ENCODE measurements at places on chromosomes 5 and 9.
A peak's percentile ranks its signal among the peaks of the same experiment; 100 is the strongest.

DNA sequence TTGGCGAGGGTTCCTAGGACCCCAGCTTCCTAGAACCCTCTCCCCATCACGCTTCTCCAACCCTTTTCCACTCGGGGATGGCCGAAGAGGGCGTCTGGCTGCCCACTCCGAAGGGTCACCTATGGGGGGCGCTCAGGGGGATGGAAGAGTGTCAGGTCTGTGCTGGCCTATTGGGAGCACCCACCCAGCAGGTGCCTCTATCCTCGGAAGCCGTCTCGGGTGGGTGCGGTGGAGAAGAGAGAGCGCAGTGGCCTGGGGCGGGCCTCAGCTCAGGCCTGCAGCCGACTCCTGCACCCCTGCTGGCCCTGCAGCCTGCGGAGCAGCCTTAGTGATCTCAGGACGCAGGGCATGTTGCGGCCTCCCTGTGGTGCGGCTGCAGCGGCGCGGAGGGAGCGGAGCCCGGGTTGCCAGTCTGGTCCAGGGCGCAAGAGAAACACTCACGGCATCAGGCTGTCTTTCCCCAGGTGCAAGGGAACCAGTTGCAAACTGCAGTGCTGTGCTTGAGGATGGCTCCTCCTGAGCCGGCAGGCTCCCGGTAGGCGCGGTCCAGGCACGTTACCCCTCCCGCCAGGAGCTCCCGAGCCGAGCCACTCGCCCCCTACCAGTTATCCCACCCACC is 1.5 kb upstream of the IRX2 start:
- no peak for DNase-seq

DNA sequence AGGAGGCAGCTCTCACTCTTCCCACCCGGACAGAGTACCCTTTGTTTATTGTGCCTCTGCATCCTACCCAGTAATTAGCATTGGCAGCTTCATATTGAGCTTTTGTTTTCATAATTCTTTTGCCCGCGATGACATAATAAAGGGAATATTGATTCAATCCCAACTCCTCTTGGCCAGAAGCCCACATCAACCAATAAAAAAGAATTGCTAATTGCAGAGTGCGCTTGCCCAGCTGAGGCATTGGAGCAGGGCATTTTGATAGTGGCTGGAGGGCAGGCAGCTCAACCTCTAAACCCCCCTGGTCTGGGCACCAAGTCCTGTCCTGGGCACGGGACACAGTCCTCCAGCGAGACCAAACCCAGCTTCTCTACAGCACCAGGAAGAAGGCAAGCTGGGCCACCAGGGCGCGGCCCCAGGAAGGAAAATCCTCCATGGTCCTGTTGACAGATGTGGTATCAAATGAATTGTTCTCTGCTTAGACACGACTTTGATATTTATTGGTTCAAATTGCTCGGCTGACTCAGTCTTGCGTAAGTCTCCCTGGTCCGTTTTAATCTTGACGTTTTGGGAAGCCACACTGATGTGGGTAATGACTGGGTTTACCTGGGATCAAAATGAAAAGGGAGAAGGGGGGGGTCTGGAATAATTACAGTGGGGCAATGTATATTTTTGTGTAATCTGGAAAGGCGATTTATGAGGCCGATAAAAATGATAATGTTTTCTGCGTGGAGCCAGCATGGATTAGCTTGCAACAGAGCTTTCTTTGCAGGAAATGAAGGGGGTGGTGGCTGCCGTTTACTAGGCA is 220.7 kb upstream of the MSX2 start:
- no peak for DNase-seq

DNA sequence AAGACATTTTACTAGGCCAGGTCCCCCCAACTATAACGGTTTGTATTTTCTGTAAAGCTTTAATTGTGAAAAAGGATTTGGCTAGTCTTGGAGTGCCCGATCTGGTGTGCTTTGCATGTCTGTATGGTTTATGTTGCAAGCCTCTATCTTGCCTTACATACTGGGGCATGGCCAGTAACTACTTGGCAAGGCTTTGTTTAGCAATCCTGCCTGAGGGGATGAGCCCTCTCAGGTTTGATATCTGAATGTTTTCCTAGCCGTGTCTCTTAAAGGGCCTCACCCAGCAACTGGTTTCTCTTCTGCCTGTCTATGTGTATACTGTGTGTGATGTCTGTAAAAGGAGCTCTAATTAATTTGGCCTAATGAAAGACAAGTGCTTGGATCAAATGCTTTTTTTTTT is 61.3 kb upstream of the SPINK5 start:
- DNase-seq = no peak

- DNase-seq = no peak
Observed at GRCh38 chr9:91001146-91001611, 199.6 kb downstream of the SYK start.

DNA sequence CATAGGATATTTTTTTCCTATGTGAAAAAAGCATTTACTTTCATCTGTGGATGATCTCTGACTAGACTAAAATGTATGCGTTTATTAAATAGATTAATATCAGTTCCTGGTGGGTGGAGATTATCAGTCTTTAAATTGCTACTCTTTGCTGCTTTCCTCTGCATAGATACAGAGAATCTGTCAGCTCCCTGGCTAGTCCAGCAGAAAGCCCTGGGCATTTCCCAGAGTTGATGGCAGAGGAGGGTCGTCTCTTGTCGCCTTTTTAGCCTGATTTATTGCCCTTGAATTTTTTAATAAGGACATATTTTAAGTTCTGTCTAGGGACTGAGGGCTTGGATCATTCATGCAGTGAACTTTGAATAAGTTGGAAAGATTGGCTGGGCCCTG is 165.5 kb downstream of the CD180 start:
- no peak for DNase-seq

DNA sequence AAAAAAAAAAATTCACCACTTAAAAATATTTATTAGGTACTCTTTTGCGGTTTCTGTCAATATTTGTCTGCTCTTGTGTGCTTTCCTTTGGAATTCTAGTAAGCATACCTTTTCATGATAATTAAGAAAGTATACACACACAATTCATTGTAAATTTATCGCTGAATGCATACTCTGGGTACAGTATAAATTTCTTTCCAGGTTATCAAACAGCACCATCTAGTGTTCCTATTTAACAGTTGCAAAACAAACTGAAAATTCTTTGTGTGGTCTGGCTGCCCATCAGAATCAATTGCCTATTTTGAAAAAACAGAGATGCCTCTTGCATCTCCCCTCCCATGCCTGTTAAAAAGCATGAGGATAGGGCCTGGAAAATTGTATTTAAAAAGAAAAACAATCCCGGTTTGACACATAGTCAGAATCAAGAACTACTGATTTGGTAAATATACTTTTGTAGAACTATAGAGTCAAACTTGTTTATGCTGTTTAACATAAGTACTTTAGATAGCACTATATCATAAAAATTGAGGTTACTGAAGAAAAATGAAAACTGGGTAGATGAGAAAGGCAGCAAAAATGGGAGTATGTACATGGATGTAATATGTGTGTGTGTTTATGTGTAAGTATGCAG is 16.2 kb downstream of the PGGT1B start:
- DNase-seq = peak; percentile 52

DNA sequence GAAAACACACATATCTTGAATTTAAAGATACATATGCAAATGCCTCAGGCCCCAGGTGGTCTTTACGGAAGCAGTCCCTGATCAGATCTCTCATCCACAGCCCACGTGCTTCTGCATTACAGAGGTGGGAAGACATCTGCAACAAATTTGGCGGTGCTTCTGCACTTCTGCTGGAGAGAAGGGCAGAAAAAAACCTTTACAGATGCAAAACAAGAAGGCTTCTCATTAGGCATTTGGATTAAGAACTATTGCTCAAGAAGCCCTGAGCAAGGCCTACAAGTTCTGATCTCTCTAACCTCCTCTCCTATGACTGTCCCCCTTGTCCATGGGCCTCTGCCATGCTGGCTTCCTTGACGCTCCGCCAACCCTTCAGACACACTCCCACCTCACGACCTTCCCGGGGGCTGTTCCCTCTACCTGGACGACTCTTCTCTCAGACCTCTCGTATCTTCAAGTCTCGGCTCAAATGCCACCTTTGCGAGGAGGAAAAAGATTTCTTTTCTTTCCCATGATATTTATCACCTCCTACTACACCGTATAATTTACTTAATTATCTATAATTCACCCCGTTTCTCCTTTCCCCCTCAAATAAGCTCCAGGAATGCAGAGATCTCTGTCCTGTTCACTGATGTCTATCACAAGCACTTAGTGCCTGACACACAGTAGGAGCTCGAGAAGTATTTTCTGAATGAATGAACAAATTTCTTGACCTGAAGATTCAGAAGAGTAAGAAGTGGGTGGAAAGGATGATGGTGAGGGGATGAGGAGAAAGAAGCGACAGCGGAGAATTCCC is 1.1 kb downstream of the MTMR12 start:
- DNase-seq = peak; percentile 16

DNA sequence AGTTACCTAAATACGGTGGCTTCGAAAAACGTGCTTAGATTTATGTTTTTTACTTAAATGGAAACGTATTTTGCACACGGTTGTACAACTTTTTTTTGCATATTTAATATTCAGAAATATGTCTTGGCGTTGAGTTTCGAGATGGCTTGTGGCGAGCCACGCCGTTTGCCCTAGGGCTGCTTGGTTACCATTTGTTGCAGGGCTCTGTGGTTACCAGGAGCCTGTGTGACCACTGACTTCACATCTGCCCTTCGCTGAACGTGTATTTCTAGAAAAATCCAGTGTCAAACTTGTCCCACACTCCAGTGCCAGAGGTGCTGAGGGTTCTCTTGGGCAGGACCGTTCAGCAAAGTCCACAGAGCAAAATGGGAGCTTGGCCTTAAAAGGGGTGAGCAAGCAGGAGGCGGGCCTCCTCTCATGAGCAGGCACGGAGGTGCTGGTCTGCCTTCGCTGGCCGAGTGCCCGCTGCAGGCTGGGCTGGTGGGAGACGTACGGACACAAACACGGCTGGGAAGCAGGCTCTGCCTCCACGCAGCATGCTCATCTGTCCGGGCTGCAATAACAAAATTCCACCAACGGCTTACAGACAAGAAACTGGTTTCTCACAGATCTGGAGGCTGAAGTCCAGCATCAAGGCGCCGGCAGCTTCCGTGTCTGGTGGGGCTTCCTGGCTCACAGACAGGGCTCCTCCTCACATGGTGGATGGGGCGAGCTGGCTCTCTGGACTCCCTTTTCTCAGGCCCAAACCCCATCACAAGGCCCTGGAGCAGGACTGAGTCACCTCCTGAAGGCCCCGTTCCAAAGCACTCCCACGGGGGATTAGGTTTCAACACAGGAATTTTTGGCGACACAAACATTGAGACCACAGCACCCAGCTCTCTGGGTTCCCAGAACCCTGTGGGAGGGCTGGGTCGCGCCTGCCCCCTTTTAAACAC is 5.4 kb downstream of the MRPL36 start:
- DNase-seq = peak; percentile 15

DNA sequence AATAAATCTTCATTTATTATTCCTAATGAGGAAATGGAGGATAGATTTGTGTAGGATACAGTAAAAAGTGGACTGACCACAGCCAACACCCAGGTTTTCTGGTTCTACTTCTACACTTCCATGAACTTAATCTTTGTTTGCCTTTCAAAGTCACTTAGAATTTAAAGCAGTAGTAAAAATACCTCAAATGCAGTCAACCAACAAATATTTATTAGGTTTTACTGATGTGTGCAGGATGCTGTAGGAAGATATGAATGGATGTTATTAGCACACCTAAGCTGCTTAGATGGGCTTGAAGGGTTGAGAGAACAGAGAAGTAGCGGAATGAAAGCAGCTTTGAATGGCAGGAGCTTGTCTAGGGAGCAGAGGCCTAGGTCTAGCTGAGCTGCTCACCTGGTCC is 201.1 kb downstream of the PALM2AKAP2 start:
- no peak for DNase-seq

- DNase-seq = no peak
Observed at GRCh38 chr5:96247708-96248107, 185.3 kb downstream of the PCSK1 start.

- no peak for DNase-seq
Observed at GRCh38 chr5:43833961-43834360, 231.0 kb downstream of the NNT start.

DNA sequence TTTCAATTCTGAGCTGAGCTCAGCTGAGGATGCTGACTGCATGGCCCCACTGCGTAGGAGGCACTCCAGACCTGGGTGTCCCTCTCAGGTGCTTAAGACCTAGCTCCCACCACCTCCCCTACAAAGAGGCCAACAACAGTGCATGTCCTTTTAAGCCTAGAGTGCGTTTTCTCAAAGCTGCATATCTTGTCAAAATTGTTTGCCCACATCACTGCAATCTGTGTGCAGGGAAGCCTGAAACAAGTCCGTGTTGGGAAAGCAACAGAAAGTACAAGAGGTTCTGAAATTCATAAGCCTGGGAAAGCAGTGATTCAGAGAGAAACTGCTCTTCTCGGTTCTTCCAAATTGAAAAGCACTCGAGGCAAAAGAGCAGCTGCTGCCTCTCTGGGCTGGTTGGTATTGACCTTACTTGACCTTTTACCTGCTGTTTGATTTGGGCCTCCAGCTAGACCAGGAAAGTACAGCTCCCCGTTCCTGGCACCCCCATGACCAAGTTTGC is 238.4 kb downstream of the NR2F1-AS1 start:
- DNase-seq = no peak

- DNase-seq = no peak
Observed at GRCh38 chr5:7869474-7870136, 657 bp downstream of the MTRR start.

- DNase-seq = peak; percentile 60
Observed at GRCh38 chr9:125631391-125632085, 75.5 kb downstream of the MAPKAP1 start.

- no peak for DNase-seq
Observed at GRCh38 chr9:75041041-75041440, 12.9 kb upstream of the CARNMT1 start.

GRCh38 chr5:54159153-54159892 is 151.1 kb downstream of the ARL15 start:
- DNase-seq = peak; percentile 91

DNA sequence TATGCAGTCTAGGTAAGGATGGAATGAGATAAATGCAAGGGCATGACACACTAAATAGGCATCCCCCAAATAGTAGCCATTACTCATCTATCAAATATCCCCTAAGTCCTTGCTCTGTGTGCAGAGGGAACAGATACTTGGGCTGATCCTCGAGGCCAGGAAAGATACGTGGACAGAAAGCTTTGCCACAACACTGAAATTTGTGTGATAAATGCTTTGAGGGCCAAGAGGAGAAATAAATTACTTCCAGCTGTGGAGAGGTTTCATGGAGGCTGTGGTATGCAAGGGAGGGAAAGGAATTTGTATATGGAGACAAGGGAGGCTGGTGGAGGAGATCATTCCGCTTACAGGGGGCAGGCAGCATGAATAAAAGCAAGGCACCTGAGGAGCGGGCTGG is 18.5 kb downstream of the ATOX1 start:
- DNase-seq = peak; percentile 95

DNA sequence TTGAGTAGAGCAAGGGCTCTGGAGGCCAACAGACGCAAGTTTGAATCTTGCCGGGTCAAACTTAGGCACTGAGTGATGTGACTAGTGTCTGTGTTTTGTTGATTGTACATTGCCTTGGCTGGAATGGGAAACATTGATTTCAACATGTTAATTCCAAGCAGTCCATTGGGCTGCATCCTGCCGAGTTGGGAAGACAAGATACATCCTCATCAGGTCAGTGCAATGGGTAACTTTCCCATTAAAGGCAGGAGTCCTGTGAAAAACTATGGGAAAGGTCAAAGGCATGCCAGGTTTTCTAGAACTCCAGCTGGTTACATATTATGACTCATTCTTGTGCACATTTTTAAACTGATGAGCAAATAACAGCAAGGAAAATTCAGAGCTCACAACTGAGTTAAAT is 126.5 kb upstream of the ABCA1 start:
- no peak for DNase-seq

- peak; percentile 50 for DNase-seq
Observed at GRCh38 chr5:97534166-97534565, 351.1 kb upstream of the RIOK2 start.

Measured in muscle of leg (tissue), 16 donors.